HS-27A (cell line): ENCODE measurements at places on chromosomes 6 and 20.
A peak's percentile ranks its signal among the peaks of the same experiment; 100 is the strongest.

GRCh38 chr6:150967910-150968309 is 102.4 kb downstream of the MTHFD1L start:
- DNase-seq, result no peak

GRCh38 chr6:106185615-106186014 is 99.5 kb downstream of the PRDM1 start:
- DNase-seq, result no peak

GRCh38 chr6:166520905-166521834 is 65.3 kb downstream of the RAMACL start:
- no peak for DNase-seq

DNA sequence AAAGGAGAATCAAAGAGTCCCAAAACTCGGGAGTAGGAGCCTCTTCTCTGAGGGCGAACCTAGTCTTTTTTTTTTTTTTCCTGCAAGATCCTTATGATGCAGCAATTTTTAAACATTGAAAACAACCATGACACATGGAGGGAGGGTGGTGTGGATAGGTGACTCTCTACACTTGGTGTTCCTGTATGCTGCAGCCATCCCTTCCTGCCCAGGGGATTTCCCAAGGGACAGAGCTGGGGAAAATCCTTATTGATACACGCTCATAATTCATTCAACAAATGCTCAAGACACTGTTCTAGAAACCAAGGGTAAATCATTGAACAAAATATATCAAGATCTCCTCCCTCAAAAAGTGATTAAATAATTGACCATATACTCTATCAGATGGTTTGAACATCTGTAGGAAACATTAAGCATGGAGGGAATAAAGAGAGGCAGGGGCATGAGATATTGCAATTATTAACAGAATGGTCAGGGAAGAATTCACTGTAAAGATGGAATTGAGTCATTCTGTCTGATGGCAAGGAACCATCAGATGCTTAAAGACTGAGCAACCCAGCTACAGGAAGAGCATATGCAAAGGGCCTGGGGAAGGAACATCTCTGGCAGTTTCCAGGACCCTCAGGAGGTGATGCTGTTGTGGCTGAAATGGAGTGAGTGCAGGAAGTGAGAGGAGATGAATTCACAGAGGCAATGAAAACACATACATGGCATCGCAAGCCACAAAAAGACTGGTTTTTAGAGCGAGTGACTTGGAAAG is 13.4 kb upstream of the BTN3A3 start:
- DNase-seq, result no peak

- no peak for DNase-seq
These were observed 7.3 kb downstream of the EYA4 start for GRCh38 chr6:133248241-133249001.

- DNase-seq, result no peak
These were observed 255.6 kb downstream of the KHDC1L start for GRCh38 chr6:72969666-72970065.

DNA sequence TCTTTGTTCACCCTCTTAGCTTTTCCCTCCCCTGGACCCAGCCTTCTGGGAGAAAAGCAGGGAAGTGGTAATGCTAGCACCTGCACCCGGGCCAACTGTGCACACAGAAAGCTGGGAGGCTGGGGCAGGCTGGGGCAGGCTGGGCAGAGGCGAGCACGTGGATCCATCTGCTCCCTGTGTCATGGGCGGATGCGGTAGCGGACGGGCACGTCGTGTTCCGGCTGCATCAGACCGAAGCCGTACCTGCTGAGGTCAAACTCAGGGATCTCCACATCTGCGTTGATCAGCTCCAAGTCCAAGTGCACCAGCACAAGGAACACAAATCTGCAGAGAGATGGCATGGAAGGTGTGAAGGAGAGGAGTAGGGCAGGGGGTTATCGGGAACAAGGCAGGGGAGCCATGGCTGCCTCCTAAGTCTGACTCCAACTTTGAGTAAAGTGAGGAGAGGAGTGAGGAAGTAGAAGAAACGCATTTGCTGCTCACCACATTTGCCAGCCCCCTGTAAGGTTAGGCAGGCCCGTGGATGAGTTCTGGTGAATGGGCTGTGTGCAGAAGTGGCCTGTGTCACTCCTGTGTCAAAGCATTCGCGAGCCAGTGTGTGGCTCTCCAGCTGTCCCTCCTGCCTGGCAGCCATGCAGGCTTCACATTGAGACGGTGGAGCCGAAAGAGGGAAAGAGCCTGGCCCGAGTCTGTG is 25.4 kb upstream of the KCNB1 start:
- no peak for DNase-seq

- DNase-seq, result no peak
These were observed 58.6 kb downstream of the NOL4L start for GRCh38 chr20:32526541-32526940.

GRCh38 chr6:51302431-51302830 is 483.8 kb downstream of the TFAP2B start:
- DNase-seq, result no peak

DNA sequence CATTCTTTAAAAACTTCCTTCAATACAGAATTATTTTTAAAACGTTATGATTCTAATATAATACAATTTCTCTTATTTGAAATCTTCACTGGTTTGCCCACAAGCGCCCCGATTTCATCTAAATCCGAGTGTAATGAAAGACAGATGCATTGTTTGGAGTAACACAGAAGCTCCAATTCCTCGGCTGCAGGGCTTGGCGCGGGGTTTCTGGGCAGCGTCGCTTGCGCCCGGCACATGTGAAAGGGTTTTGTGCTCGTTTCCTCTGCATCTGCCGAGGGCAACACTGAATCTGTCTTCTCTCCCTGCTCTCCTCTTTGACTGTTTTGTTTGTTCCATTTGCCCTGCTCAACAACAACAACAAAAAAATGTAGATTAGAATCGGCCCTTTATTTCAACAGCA is 248.6 kb upstream of the QKI start:
- no peak for DNase-seq

- DNase-seq, result no peak
These were observed 285.6 kb upstream of the ID4 start for GRCh38 chr6:19551611-19552010.

- DNase-seq, result no peak
These were observed 125.1 kb downstream of the ZNF217 start for GRCh38 chr20:53468587-53468986.

- DNase-seq, result no peak
These were observed 7.7 kb upstream of the CDK5RAP1 start for GRCh38 chr20:33408716-33409654.

DNA sequence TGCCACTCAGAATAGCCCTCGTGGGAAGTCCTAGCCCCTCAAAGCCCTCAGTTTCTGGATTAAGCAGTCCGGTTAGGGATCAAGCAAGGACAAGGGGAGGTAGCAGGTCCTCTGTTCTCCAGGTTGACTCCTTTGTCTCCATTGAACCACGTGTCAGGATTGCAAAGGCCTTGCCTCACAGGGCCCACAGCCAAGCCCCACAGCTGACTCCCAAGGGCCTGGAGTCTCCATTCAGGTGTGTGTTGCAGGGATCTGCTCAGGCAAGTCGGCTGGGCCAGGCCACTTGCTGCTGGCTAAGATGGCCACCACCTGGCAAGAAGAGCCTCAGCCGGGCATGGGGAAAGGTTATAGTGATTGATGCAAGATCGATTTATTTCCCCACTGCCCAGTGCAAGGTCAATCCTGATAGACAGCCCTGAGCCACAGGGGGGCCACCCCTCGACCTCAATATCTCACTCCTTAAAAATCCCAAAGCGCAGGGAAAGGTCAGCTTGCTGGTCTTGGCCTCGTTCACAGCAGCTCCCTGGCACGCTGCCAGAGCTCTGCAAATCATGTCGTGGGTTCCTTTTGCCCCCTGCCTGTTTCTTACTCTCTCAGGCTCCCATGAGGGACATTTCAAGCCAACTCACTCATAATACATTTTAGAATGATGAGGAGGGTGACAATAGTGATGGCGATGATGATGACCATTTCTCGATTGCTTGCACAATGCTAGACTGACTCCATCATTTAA is 75.9 kb downstream of the EDN3 start:
- DNase-seq, result no peak

DNA sequence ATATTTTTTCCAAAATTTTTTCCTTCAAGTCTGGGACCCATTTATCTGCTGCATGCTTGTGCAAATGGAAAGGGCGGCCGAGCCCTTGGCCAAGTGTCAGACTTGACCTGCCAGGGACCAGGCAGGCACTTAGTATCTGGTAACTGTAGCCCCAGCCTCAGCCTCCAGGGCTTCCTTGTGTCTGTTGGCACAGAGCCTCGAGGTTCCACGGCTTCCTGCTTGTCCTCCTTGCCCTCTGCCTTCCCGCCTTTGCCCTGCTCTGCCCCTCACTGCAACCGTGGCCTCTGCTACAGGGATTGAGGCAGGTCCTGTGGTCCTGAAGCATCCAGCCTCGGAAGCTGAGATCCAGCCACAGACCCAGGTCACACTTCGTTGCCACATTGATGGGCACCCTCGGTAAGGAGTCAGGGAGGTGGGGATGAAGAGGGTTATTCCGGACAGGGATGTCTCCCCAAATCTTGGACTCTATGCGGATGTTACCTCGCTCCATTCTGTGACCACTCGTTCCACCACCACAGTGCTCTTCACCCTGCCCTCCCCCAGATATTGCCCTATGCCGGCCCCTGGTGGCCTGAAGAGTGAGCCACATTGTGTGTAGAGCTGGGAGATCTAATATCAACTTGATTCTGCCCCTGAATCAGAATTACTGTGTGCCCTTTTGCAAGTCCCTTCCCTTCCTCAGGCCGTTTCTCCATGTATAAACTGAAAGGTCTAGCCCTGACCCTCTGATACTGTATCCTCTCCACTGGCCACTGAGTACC is 41.5 kb upstream of the SRF start:
- DNase-seq, result no peak

DNA sequence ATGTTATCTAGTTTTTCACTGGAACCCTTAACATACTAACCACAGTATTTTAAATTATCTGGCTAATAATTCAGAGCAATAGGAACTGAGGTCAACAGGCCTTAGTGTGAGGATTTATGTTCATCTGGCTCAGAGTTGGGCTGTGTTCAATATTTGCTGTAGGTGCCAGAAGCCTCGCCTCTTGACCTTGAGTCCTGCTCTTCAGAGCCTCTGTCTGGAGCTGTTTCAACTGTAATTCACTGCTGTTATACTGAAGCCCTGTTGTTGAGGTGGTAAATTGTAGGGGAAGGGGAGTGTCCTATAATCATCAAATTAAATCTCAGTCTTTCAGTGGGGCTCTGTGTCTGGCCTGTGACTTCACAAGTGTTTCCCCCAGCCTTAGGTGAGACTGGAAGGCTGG is 184.4 kb downstream of the CDH26 start:
- DNase-seq, result no peak

- DNase-seq, result no peak
These were observed 26.0 kb downstream of the MAS1 start for GRCh38 chr6:159916752-159917151.

DNA sequence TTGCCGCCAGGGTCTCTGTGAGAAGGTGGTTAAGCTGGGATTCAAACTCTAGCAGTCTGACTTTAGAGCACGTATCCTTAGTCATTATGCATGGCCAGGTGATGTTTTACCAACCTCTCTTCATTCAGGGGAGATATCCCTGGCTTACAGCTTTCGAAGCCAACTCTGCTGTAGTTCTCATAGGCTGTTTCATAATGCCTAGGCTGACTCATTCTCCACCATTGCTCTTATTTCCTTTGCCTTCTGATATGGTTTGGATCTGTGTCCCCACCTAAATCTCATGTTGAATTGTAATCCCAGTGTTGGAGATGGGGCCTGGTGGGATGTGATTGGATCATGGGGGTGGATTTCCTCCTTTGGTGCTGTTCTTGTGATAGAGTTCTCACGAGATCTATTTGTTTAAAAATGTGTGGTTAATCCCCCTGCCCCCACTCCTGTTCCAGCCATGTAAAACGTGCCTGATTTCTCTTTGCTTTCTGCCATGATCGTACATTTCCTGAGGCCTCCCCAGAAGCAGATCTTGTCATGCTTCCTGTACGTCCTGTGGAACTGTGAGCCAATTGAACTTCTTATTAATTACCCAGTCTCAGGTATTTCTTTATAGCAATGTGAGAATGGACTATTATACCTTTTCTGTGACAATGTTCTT is 94.6 kb upstream of the MAN1A1 start:
- DNase-seq, result no peak

GRCh38 chr20:12014276-12014675 is 96.6 kb downstream of the BTBD3 start:
- no peak for DNase-seq

DNA sequence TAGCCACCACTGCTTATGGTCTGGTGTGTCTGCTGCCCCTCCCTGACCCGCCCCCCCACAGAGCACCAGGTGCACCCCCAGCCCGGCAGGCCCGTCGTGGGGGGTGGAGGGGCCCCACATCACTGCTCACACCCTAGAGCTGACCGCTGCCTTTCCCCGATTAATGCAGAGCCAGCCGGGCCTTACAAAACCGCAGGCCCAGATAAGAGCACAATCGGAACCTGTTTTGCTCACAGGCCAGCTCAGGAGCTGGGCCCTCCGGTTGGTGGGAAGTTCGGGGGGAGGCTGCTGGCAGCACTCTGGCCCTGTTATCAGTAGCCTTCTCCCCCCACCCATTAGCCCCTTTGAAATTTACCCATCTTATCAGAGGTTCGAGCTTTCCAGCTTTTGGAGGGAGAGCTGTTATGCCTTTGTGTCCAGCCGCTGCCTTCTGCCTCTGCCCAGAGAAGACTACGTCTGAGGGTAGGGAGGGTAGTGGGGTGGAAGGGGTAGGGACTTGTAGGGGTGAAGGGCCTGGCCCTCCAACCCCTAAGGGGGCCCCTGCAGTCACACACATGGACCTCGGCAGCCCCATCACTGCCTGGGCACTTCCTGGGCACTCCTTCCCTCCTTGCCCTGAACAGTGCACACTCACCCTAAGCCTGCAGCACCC is 6.9 kb upstream of the SPDEF start:
- DNase-seq, result no peak

DNA sequence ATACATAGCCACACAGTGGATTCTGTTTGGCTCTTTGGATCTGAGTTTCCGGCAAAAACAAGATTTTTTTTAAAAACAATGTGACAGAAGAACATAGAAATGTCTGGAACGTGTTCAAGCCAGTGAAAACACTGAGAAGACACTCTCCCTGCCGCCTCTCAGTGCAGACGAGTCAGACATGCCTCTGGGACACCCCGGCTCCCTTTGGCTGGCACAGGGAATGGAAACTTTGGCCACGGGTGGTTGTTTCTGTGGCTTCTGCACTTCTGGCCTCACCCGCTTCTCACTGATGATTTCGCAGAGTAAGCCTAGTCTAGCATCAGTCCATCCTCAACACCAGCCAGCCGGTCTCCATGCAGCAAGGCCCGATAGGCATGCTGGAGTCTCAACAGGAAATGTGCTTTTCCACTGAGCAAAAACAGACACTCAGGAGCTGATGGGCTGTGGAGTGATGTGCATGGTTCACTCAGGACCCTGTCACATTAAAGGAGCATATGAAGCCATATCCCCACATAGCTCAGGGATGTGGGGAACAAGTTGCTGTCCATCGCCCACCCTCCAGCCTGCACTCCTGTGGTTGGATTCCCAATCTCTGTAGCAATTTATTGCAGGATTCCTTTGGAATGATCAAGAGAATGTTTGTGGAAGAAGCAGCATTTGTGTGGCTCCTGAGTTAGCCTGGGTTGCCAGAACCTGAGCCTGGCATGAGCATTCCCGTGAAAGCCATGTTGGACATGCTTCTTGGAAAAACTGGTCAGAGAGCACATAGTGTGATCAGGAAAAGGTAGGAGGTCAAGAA is 262.0 kb upstream of the RIN2 start:
- peak; percentile 49 for DNase-seq
